Stimulated activated CD4-positive, alpha-beta T cell treated with anti-CD3 and anti-CD28 coated beads, Interleukin-1b, Interleukin-23, amount 100 ng/mL, for 1 hour (primary cell): ENCODE measurements at places on chromosomes 4 and X.

DNA sequence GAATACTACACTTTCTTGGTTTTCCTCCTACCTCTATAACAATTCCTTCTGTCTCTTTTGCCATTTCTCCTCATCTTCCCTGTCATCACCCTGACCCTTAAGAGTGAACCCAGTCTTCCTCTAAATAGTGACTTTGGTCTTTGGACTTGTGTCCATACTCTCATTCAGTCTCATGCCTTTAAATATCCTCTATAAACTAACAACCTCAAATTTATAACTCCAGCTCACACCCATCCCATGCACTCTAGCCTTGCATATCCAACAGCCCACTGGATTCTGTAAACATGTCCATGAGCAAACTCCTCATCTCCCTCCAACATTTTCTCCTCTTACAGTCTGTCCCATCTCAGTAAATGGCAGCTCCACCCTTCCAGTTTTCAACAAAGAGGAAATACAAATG, 15.0 kb downstream of the BCLAF3 start:
- no peak for DNase-seq

DNA sequence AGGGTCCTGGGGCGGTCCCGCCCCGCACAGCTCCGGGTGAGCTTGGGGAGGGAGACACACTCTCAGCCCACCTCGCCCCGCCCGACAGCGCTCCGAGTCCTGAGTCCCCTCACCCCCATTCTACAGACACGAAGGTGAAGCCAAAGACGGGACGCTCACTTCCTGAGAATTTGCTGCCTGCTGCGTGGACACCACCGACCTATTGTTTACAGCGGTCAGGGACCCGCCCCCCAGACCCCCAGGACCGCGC, 796 bp upstream of the ZNF141 start:
- DNase-seq: no peak

- no peak for DNase-seq
These were observed 30.2 kb downstream of the ASB5 start for GRCh38 chr4:176238826-176239225.

DNA sequence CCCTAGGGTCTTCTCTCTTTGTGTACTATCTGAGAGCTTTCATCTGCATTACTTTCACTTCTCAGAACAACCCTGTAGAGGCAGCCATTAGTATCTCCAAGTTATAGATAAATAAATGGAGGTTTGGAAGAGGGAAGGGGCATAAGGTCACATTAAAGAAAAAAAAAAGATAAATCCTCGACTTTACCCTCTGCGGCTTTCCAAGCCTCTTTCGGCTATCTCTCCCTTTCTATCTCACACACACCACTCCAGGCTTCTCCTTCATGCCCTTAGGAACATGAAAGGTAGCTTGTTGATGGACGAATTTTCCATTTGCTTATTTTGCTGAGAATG, 660 bp upstream of the ARHGEF9 start:
- no peak for DNase-seq

- no peak for DNase-seq
These were observed 23.8 kb upstream of the RAPGEF2 start for GRCh38 chr4:159079074-159079473.

DNA sequence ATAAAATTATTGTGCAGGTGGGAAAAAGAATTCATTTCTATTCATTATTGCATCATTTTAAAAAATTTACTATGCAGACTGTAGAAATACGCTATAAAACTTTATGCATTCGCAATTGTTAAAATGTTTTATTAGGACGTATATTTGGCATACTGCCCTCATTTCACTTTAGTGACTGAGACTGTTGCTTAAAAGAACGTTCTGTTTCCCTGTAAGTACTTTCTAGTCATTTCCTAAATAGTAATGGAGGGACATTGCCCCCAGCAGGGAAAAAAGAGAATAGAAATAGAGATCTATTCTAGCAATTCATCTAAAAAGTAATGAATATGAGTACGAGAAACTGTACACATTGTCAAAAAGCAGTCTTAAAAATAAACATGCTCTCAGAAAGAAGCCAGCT, 1295.8 kb upstream of the TENM3 start:
- DNase-seq: no peak

DNA sequence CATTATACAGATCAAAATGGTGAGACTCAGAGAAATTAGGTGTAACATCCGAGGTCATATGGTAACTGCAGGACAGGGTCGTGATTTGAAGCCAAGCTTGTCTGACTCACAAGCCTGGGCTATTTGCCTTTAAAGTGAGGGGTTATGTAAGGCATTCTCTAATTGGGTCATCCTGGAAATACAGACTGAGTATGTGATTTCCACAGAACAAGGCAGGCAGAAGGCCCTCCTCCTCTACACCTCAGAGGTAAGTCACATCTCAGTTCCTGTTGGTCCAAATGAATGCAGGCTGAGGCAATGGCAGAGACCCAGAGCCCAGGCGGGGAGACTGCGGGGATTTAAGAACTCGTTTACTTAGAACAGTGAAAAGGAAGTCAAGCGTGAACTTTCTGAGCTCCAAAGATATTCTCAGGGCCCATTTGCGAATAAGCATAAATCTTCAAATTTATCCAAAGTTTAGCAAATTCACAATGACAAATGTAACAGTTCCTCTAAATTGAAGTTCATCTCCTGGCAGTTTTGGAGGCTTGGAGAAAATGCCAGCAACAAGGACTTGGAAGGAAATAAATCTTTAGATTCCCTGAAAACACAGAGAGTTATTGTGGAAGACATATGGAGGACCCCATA, 153.3 kb downstream of the LDB2 start:
- DNase-seq: no peak

DNA sequence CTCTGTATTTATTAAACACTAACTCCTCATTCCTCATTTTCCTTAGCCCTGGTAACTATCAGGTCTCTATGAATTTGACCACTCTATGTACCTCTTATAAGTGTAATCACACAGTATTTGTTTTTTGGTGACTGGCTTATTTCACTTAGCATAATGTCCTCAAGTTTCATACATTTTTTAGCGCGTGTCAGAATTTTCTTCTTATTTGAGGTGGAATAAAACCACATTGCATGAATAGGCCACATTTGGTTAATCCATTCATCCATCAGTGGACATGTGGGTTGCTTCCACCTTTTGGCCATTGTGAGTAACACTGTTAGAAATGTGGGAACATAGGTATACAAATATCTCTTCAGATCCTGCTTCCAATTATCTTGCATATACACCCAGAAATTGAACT, 341.2 kb upstream of the BOD1L1 start:
- no peak for DNase-seq

- no peak for DNase-seq
These were observed 67.5 kb upstream of the CLDN34 start for GRCh38 chrX:9899640-9900111.

DNA sequence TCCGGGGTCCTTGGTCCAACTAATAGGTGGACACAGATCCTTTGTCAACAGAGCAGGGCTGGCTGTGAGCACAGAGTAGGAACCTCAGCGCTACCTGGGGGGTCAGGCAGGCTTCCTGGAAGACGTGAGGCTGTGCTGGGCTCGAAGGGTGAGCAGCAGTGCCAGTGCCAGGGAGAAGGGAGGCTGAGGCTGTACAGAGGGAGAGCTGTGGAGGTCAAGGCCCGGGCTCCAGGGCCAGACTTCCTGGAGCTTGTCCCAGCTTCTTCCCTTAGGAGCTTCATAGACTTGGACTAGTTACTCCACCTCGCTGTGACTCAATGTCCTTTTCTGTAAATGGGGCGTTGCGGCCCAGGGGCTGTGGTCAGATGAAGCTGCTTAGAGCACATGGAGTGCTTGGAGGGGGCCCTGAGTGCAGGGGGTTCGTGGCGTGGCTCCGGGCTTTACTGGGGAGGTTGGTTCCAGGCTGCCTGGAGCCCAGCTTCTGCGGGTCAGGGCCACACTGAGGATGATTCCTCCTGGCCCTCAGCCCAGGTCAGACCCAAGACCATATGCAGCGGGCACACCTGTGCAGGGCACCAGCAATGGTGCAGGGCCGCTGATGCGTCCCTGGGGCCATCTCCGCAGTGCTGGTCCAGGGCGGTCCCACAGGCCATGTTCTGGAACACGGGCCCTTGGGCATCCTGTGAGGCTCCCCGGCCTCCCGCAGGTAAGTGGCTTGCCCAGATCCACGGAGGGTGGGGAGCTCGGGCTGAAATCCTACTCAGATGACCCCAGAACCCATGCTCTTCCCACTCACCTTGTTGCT, 98.1 kb downstream of the DCTD start:
- DNase-seq: no peak

DNA sequence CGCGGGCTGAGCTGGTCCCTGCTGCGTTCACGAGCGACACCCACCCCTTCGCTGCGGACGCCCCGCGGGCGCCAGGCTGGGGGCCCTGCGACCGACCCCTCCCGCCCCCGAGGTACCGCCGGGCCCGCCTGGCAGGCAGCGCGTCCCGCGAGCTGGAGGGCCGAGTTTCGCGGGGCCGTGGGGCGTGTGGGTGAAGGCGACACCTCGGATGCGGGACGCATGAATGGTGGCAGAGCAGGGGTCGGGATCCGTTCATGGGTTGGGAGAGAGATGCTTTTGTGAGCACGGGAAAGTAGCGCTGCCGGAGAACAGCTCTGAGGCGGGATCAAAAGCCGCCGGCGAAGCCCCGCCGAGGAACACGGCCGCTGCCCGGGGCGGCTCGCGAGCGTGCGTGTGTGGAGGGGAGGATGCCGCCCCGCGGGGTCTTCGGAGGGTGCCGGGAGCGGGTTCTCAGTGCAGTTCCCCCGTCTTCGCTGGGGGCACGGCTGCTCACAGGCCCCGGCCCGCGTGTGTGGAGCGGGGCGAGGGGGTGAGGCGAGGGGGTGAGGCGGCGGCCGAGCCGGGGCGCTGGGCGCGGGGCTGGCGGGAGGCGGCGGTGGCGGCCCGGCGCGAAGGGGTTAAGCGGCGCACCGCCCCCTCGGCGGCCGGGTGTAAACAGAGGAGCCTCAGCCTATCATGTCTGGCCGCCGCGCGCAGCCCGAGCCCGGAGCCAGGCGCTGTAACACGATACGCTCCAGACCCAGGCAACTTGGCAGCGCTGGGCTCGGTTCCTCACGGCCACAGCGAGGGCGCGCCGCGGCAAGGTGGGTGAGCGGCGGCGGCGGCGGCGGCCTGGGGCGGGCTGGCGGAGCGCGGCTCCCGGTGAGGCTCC, 205.3 kb downstream of the TENM3 start:
- no peak for DNase-seq
